Colonic mucosa (tissue), 4 donors: ENCODE measurements at places on chromosomes 12 and 14. TPM values are rescaled to one million over a fixed set of nuclear protein-coding genes. Genes with fewer than 3 reads are reported as not detected.
A peak's percentile ranks its signal among the peaks of the same experiment; 100 is the strongest.

The TAS2R19 gene
- 1.9 TPM for total RNA-seq

The CCDC197 gene
- total RNA-seq, result not detected

The MYL2 gene
- total RNA-seq, result 2.4 TPM

DNA sequence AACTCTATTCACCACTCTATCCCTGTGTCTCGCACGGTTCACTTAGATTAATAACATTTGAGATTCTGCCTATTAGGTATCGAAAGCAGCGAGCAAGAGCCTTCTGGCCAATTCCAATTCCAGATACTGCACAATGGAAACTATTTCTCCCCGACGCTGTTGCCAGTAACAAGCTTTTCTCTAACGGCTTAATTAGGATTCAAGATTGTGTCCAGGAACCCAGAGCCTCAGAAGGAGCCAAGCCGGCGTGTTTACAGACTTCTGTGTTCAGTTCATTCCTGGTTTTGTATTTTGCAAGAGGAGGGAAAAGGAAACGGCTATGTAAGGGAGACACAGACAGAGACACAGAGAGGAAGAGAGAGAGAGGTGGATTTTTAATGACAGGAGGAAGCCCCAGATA, 185.6 kb downstream of the DICER1 start:
- DNase-seq, result no peak
- H3K4me3 ChIP-seq, result no peak overlapping the region
- H3K27ac ChIP-seq, result peak overlapping the region; percentile 27
- no peaks in the 10 kb centered on the region for H3K4me1 ChIP-seq

DNA sequence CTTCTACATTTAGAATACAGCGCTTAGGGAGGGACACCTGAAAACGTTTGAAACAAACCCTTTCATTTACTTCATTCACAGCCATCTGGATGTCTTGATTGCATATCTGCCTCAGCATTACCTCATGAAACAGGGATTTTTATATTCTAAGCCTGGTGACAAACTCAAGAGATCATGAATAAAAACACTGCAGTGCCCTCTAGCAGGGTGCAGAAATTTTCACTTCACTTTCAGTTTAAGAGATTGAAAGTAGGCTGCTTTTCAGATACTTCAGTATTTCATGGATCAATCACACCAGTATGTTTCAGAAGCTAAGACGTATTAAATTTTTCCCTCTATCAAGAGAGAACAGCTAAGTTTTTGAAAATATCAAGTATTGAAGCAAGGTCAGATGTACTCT, 467.8 kb downstream of the MDGA2 start:
- no peaks in the 10 kb centered on the region for H3K4me1 ChIP-seq
- no peak overlapping the region for H3K4me3 ChIP-seq
- no peaks in the 10 kb centered on the region for H3K36me3 ChIP-seq
- DNase-seq, result no peak
- H3K27ac ChIP-seq, result no peak overlapping the region
- H3K27me3 ChIP-seq, result no peaks in the 10 kb centered on the region

DNA sequence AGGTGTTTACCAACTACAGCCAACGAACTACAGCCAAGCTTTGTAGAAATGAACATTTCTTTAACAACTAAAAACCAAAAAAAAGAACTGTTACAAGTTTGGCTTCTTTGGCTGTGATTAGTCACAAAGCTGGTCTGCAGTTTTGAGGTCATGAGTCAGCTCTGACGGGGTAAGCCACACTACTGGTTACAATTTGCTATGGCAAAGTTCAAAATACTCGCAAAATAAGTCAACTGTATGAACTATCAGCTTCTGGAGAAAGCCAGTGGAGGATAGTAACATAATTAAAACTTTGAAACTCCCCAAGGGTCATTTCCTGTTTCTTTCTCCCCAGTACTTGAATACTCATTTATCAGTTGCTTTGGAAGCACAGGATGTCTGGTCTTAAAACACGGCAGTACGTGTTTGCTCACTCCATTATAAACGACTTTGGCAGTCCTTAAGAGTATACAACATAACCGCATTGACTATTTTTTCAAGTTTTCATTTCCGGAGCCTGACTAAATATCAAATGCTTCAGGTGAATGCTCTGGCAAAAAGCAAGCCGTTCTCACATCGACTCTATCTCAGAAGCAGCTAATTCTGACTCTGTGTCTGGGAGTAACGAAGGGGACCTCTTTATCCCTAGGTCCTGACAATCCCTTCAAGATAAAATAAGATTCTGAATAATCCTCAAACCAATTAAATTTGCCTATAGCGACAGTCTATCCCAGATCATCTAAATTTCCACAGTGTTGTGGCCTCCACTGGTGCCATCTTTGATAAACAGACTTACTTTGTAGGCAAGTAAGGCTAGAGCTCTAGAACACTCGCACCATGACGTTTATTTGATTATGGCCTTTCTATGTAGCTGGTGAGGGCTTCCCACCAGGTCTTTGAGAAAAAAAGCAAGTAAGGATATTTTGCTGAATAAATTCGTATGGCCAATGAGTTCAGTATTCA, 10.6 kb downstream of the PHLDA1 start:
- H3K27me3 ChIP-seq, result no peaks in the 10 kb centered on the region
- H3K4me1 ChIP-seq, result no peaks in the 10 kb centered on the region
- H3K27ac ChIP-seq, result peak overlapping the region; percentile 62
- H3K4me3 ChIP-seq, result no peak overlapping the region
- no peaks in the 10 kb centered on the region for H3K36me3 ChIP-seq
- no peak for DNase-seq

DNA sequence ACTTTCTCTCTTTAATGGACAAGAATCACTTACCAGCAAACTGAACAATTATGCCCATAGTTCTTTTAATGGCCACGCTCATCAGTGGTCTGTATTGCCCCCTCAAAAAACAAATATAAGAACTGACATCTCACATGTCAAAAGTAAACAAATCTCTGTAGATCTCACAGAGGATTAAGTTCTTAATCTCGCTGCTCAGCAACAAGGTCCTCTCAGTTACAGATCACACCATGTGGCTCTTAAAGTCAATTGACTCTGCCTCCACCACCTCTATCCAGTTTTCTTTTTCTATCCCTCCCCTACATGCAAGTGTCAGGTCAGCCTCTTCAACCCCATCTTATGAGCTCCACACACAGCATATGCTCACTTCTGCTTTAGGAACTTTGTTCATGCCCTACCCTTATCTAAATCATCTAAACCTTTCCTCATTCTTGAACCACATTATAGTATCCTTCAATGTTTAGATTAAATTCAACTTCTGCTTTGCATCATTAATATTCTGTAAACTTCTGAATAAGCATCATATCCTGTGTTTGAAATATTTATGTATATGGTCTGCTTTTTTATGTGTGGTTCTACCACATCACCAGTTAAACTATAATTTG, 7.2 kb downstream of the ADAM20 start:
- no peaks in the 10 kb centered on the region for H3K36me3 ChIP-seq
- DNase-seq, result no peak
- H3K27me3 ChIP-seq, result no peaks in the 10 kb centered on the region
- no peak overlapping the region for H3K27ac ChIP-seq

DNA sequence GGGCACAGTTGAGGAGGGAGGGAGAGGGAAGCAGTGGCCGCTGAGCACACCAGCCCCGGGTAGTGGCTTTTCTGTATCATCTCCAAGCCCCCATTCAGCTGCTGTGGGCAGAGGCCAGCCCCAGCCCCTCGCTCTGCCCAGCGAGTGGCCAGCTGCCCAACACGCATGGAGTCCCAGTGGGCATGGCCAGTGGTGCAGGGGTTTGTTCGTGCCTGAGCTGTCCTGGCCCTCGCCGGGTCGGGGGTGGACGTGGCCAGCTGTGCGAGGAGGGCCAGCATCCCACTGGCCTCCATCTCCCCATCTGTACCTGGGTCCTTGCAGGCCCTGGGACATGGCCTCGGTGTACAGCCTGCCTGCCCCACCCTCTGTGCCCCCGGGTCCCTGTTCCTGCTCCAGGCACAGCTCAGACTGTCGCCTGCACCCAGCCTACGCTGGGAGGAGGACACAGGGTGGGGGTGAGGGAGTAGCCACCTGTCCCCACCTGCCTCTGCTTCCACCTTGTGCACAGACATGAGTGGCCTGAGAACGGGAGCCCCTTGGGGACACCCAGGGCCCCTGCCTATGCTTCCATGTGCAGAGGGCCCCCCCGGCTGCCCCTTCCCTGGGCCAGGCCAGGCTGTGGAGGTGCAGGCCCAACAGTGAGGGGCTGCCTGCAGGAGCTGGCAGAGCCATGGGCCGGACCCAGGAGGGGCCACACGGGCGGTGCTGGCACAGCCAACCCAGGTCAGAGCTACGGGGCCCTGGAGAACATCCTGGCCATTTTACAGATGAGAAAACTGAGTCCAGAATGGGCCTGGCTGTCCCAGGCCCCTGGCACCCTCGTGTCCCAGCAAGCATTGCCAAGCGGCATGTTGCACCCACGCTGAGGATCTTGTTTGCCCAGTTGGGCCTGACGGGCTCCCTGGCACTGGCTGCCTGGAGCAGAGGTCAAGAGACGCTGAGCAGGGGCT, 4.3 kb downstream of the INF2 start:
- no peaks in the 10 kb centered on the region for H3K27me3 ChIP-seq
- no peaks in the 10 kb centered on the region for H3K36me3 ChIP-seq
- no peak overlapping the region for H3K4me3 ChIP-seq
- H3K4me1 ChIP-seq, result peaks cover 18% of the 10 kb centered on the region

DNA sequence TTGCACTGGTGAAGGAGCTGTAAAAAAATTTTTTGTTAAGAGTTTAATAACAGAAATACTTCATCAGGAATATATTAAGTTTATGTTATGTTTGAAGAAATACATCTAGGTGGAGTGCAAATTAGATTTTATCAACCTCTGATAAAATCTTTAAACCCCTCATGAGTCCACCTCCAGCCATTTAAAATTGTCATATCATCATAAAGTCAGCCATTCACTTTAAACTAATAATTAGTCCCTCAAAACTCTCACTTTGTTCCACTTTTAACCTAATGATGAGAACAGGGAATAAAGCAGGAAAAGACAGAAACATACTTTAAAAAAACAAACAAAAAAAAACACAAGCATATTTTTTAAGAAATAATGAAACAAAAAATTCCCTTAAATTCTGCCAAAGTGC, 25.1 kb downstream of the ZFC3H1 start:
- H3K4me1 ChIP-seq, result no peaks in the 10 kb centered on the region
- peaks cover 15% of the 10 kb centered on the region for H3K36me3 ChIP-seq
- no peak overlapping the region for H3K4me3 ChIP-seq
- no peaks in the 10 kb centered on the region for H3K27me3 ChIP-seq
- no peak for DNase-seq

DNA sequence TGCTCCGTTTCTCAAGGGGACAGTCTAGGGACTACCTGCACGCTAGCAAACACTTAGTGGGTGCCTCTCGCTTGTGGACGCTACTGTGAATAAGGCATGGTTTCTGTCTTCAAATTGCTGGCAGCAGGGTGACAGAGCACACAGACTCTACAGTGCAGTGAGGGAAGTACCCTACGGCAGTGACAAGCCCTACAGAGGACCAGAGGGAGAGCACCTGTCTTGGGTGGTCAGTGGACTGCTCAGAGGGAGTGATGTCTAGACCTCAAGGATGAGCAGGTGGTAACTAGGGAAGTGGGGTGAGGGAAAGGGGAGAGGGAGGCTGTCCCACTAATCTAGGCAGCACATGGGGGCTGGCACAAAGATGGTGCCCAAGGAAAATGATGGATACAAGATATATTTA, 160.5 kb downstream of the RBM19 start:
- no peaks in the 10 kb centered on the region for H3K27me3 ChIP-seq
- H3K4me1 ChIP-seq, result no peaks in the 10 kb centered on the region
- no peaks in the 10 kb centered on the region for H3K36me3 ChIP-seq
- H3K4me3 ChIP-seq, result no peak overlapping the region
- DNase-seq, result no peak
- no peak overlapping the region for H3K27ac ChIP-seq
